Activated T-cell treated with anti-CD3 and anti-CD28 coated beads, Interleukin-2, amount 50 U/mL, for 1 hour (primary cell): ENCODE measurements at places on chromosomes 12 and 14.
A peak's percentile ranks its signal among the peaks of the same experiment; 100 is the strongest.

- DNase-seq: no peak
Observed at GRCh38 chr12:92032101-92032500, 113.5 kb downstream of the BTG1 start.

DNA sequence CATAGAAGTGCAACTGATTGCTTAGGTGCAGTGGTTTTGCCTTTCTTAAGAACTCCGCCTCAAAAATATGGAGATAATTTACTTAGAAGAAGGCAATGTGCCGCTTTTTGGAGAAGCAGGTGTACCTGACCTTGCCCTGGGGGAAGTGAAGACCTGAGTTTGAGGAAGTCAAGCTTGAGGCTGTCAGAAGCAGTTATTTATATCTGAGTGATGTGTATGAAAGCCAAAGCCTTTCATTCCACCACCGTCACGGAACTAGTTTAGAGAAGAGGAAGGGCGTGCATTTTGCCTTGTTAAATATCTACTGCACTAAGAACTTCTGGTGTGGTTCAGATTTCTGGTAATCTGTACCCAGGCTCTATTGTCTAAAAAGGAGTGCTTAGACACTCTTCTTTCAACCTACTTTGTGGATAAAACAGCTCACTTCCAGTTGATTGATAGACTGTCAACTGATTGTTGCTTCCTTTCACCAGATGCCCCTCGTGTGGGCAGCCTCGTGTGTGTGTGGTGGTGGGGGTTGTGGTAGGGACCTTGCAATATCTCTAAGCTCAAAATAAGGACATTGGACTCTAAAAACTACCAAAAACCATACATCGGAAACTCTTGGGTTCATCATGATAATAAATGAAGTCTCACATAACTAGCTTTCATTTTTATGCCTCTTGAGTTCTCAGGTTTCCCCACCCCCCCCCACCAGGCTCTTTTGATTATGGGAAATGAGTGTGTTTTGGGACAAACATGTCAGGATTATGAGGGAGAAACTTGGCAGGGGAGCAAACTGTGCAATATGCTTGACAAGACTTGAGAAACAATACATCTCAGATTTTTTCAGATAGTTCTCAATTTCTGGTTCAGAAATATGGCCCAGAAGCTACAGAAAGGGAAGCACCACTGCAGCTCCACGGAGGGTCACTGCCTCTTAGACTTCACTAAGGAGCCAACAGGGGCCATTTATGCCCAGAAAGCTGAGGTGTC, 78.6 kb downstream of the ARF6 start:
- DNase-seq: peak; percentile 62

DNA sequence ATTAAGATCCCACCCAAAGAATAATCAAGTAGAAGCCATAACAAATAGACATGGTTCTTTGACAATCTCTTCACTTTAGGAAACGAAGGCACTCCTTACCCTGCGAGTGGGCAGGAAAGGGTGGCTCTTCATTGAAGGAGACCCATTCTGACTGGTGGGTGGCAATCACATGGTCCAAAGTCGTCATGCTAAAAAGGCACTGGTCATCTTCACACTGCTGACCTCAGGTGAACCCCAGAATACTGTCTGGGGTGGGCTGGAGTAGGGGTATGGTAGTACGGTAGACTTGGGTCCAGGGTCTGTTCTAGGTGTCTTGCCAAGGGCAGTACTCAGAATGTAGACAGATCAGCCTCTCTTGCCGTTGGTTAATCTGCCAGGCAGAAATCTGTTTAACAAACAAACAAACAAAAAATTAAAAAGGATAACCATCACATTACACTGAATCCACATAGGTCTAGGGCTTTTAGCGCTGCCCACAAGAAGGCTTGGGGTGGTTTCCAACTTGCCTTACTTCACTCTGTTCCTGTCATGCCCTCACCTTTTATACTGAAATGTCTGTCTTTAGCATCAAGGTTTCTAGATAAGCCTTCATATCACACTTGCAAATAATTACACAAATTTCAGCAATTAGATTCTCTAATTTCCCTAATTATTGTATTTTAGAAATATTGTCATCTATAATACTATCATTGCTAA, 1.8 kb downstream of the STON2 start:
- no peak for DNase-seq

GRCh38 chr14:33954016-33954598, 3.2 kb upstream of the EGLN3 start:
- no peak for DNase-seq

DNA sequence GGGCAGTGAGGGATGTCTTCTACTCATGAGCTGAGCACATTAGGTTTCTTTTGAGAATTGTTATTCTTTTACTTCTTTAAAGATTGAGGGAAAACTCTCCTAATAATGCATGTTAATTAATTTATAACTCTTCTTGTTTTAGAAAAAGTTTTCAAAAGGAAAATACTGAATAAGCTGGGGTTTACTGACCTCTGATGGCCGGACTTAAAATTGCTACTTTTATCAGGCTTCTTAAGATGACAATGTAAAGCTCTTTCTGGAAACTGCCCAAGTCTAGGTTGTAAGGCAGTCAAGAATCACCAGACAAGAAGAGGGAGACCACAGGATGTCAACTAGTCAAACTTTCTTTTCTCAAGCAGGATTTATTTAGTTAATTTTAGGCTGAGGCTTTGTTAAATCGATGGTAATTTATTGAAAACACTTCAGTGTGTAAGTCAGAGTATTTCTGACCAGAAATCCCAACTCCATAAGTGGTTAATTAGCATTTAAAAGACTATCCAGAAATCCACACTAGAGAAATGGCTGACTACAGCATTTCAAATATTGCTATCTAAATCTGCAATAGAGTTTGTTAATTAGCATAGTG, 82.1 kb downstream of the AVPR1A start:
- no peak for DNase-seq

DNA sequence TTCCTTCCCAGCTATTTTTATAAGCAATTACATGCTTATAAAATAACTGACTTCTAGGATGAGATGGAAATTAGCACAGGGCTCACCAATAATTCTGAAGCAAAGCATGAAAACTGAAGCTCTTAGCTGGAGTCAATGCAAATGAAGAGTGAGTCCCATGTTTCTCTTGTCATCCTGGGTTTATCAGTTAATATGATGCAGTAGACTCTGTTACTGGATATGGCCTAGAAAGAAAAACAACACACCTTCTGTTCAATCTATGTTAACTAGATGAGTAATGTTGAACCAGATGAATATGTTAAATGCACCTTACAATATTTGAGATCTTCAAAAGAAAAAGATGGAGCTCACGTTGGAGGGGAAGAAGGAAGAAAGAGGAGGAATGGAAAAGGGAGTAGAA, 229.4 kb downstream of the DUSP6 start:
- no peak for DNase-seq

DNA sequence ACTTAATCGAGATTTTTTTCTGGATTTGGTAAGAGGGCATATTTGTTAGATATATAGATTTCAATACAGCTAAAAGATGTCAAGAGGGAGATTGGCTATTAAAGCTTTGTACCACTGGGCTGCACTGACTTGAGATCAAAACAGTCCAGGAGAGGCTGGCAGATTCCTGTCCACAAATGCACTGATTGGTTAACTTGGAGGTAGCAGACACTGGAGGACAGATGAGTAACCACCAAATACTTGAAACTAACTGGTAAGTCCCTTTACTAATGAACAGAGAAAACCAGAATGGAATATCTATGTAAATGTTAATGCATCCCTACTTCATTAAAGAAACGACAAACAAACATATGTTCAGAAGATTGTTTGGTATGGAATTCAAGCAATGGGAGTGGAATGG, 416.6 kb downstream of the LRIG3 start:
- DNase-seq: no peak
